AG04450 (cell line): ENCODE measurements at places on chromosomes 6 and 20. TPM values are rescaled to one million over a fixed set of nuclear protein-coding genes. Genes with fewer than 3 reads are reported as not detected.

SYNGAP1 gene
- polyA plus RNA-seq, result 5.3 and 6.5 TPM in 2 replicates

PTGIS gene
- polyA plus RNA-seq, result 8.1 TPM in 2 replicates

TFAP2C gene
- polyA plus RNA-seq, result 0.07 TPM in 1 of 2 replicates, not detected in the other

RIN2 gene
- polyA plus RNA-seq, result 56.0 and 60.8 TPM in 2 replicates

DNA sequence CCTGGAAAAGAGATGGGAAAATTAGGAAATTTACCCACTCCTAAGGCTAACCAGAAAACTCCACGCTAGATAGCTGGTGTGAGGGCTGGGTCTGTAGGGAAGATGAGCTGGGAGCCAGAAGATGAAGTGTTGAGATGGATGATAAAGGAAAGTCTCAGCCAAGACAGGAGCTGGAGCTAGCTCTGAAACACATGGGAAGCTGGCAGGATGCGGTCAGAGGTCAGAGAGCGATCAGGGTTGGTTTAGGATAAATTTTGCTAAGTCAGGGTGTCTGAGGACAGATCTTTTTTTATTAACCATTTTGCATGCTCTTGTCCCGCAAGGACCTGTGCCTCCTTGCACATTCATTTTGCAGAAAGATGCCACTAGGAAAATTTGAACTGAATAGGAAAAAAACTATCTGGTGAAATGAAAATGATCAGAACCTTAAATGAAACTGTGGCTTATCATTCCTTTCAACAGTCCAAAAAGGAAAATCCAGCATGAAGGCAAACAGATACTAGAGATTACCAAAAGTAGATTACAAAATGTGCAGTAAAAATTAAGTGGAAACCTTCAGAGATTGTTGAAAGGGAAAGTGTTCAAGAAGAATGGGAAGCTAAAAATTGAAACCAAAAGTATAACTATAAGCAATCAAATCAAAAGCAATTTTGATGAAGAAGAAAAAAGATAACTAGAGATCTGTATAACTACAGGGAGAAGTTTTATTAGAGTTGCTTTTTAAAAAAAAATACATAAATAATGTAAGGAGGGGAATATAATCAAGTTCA lies 10.7 kb upstream of the EDN1 start:
- no peak for DNase-seq

DNA sequence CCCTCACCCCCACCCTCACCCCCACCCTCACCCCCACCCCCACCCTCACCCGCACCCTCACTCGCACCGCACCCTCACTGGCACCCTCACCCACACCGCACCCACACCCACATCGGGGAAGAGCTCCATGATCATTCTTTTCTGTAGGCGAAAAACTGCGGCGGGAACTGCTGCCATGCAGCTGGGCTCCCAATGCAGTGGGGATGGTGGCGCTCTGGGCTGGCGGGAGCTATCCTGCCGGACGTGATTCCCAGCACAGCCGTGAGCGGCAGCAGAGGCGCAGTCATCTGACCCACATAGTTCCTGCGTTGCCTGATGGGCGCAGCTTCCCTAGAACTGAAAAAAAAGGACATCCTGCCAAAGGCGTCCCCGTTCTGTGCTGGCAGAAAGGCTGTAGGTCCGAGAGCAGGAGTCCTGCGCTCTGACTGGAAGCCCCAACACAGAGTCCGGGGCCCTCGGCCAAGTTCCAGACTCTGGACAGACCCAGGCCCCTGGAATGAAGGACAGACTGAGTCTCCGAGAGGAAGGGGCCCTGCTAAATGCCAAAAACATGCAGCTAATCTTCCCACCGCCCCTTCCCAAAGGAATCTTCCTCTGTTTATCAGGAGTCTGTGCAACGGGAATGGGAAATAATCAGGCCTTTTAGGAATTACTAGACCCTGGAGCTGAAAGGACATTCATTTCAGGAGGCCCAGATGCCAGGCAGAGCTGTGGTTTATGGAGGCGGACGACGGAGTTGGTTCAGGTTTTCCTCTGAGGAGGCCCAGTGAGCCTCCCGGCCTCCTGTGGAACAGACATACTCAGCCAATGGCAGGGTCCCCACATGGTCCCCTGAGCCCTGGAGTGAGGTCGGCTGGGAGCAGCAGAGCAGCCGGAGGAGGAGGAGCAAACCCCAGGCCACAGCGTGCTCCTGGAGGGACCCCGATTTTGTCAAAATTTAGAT lies 14.1 kb upstream of the TCFL5 start:
- DNase-seq, result peak; percentile 32

GRCh38 chr6:154909821-154910220 lies 85.3 kb upstream of the TIAM2 start:
- no peak for DNase-seq

DNA sequence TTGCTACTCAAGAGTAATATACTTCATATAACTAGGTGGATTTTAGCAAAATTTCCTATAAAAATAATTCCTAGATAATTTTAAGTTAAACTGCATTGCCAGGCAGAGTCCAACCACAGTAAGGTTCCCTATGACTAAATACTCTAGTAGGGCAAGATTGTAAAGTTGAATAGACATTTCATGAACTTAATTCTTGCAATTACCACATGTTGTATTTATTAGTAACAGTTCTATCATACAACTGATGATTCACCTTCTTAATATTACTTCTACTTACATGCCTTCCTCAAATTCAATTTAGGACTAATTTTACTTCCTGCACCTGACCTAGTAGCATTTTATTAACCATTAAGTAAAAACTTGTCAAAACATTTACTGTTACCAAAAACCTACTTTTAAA lies 266.7 kb upstream of the THEMIS start:
- no peak for DNase-seq

GRCh38 chr20:19275038-19275629 lies 62.7 kb downstream of the SLC24A3 start:
- no peak for DNase-seq

- DNase-seq, result no peak
Observed at GRCh38 chr6:73508776-73509175, 12.1 kb downstream of the EEF1A1 start.

GRCh38 chr20:60583741-60584140 lies 625.5 kb downstream of the CDH26 start:
- DNase-seq, result no peak
